ENCODE measurements at places on chromosomes 5 and 9. TPM values are rescaled to one million over a fixed set of nuclear protein-coding genes. Genes with fewer than 3 reads are reported as not detected.

GRCh38 chr9:119337573-119337972, 31.7 kb downstream of the BRINP1 start:
- DNase-seq: no peak

- no peak for DNase-seq
Measured at GRCh38 chr5:79119486-79119885, 7.9 kb downstream of the BHMT start.

Gene PPP2R2B
- polyA plus RNA-seq: not detected

DNA sequence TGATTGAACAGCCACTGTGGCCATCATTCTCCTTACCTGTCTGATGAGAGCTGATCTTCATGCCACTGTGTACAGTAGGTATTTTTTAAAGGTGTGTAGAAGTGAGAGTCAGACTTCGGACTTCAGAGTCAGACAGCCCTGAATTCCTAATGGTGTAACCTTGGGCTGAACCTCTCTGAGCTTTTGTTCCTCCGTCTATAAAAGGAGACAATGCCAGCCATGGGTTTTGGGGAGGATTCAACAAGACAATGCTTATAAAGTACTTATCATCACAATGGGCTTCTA, 18.7 kb downstream of the GSN start:
- DNase-seq: no peak

GRCh38 chr5:61280205-61280604, 51.9 kb upstream of the ZSWIM6 start:
- no peak for DNase-seq

DNA sequence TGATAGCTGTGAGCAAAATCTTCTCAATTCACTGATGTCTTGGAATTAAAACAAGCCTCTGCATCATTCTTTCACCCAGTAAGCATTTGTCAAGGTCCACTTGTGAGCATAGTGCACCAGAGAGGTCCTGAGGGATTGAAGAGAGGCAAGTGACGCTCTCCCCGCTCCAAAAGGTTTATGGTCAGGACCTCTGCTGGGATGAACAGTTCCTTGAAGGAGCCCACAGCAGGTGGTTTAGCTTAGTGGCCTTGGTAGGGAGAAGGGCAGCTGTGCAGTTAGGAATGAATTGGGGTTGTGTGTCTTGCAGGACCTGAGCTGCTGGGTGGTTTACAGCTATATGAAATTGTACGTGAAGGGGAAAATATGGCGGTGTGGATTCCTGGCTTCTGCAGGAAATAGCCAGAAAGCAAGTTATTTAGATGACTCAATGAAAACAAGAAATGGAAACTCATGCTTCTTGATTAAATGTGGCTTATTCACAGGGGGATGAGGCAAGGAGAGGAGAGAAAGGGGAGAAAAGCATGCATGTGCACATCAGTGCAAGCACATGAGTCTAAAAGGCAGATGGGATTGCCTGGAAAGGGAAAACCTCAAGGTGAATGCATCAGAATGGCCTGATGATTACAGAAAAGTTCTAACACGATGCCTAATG, 42.0 kb downstream of the SUB1 start:
- DNase-seq: no peak

DNA sequence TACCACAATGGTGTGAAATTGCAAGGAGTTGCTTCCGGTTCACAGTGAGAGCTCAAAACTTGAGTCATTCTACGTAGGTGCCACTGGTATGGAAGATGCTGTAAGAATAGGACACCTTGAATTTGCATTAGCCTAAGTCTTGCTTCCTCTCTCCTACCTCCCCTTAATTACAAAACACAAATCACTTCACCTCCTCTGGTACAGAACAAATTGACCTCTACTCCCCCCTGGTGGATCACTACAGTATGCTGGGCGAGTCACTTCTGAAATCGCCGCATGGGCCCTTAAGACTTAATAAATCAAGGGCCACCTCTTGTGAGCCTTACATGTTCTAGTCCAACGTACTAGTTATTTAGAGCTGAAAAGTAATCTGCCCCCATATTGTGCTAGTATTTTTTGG, 145.3 kb upstream of the SMARCA2 start:
- peak; percentile 18 for DNase-seq

- DNase-seq: no peak
Measured at GRCh38 chr5:55338810-55339243, 31.0 kb downstream of the MTREX start.

DNA sequence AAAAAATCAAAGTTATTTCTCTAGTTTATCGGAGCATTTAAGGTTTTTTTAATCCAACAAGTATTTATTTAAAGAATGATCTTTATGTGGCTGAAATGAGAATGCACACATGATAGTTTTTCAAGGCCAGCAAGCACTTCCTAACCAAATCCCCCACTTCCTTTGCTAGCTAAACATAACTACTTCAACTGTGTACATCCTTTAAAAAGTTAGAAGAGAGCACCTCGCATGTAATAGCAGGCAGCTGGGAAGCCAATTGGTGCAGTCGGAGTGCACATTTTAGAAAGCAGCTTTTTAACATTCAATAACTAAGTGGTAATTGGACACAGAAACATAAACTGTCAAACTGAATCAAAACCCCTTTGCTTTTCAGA, 245.7 kb downstream of the BNC2 start:
- DNase-seq: no peak

GRCh38 chr5:61597684-61598083, 265.6 kb downstream of the ZSWIM6 start:
- no peak for DNase-seq

- DNase-seq: no peak
Measured at GRCh38 chr5:39302472-39302871, 61.8 kb downstream of the C9 start.
